ENCODE measurements at places on chromosomes 5 and 9.

GRCh38 chr9:133403766-133404453, 13.9 kb downstream of the REXO4 start:
- peak; percentile 61 for DNase-seq

DNA sequence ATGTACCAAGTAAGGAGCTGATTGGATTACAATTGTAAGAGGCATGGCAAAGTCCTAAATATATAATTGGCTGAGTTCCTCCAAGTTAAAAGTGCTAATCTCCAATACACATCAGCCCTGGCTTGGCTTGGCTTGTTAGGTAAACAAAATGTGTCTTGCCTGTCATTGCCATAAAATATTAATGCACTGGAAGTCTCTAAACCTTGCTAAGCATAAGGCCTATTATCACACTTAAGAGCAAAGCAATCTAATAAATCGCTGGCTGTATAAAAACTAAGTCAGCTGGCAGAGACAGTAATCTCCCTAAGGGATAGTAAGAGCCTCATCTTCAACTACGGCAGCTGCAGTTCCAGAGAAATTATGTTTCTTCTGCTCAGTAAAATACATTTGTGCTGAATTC, 418.6 kb upstream of the GRAMD2B start:
- DNase-seq: no peak

- DNase-seq: no peak
Observed at GRCh38 chr9:37942621-37943344, 38.9 kb upstream of the SLC25A51 start.

GRCh38 chr9:81535542-81536241, 153.7 kb downstream of the TLE1 start:
- DNase-seq: no peak
